Activated naive CD8-positive, alpha-beta T cell treated with anti-CD3 and anti-CD28 coated beads for 36 hours (primary cell): ENCODE measurements at places on chromosomes 13 and 19. TPM values are rescaled to one million over a fixed set of nuclear protein-coding genes. Genes with fewer than 3 reads are reported as not detected.

Gene NRTN
- 0.21 TPM for total RNA-seq

Gene PROZ
- total RNA-seq, result not detected

Gene LILRB4
- not detected for total RNA-seq

Gene RNF113B
- total RNA-seq, result not detected
